ENCODE measurements at places on chromosomes 13 and 19.

GRCh38 chr19:33831825-33832224 lies 35.2 kb downstream of the KCTD15 start:
- no peak for DNase-seq

DNA sequence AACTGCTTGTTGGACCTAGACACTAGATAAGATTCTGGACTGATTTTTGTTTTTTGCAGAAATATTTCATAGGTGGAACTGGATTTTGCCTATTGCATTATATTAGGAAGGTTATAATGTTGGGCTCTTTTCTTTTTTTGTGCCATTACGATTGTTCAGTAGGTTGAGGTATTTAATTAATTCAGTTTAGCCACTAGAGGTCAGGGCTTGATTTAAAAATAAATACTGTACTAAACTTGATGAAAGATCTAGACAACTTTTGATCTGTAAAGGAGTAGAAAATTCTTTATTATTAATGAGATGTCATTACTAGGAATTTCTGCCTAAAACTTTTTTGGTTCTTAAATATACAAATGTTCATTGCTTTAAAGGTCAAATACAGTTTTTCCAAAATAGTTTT lies 15.2 kb upstream of the SUPT20H start:
- peak; percentile 43 for DNase-seq

DNA sequence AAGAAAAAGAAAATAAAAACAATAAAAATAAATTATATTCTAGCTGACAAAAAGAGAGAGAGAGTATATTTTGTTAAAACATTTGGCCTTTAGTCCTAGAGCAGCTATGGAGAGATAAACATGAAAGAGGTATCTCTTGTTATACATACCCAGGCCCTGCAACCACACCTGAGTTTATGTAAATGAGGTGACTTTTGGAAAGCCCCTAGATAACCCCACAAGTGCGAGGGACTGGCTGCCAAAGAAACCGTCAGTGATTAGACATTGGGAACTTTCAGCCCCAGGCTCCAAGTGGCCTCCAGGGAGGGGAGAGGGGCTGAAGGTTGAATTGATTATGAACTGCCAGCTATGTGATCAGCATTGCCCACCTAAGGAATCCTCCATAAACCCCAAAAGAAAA lies 2.1 kb upstream of the NLRP7 start:
- DNase-seq: no peak

- no peak for DNase-seq
These were observed 22.3 kb downstream of the CEBPG start for GRCh38 chr19:33395561-33396550.

DNA sequence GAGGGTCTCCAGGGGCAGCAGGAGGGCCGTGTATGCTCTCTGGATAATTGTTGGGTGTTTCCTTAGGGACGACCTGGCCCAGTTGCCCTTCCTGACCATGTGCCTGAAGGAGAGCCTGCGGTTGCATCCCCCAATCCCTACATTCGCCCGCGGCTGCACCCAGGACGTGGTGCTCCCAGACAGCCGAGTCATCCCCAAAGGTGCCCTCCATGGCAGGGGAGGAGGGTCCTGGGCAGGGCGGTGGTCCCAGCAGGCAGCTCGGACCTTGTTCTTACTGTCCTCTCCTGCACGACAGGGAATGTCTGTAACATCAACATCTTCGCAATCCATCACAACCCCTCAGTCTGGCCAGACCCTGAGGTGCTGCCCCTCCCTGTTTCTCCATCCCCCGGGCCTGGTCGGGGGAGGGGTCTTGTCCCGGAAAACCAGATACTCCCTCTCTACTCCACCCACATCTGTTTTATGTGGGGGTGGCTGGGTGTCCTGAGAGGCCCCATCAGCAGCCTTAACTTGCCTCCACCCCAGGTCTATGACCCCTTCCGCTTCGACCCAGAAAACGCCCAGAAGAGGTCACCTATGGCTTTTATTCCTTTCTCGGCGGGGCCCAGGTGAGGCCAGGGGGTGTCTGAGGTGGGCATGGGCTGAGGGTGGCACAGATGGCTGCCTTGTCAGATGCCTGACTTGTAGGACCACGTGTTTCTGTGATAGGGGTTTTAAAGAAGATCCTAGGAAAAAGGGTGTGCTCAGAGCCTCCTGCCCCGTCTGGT lies 12.3 kb upstream of the CYP4F3 start:
- no peak for DNase-seq

DNA sequence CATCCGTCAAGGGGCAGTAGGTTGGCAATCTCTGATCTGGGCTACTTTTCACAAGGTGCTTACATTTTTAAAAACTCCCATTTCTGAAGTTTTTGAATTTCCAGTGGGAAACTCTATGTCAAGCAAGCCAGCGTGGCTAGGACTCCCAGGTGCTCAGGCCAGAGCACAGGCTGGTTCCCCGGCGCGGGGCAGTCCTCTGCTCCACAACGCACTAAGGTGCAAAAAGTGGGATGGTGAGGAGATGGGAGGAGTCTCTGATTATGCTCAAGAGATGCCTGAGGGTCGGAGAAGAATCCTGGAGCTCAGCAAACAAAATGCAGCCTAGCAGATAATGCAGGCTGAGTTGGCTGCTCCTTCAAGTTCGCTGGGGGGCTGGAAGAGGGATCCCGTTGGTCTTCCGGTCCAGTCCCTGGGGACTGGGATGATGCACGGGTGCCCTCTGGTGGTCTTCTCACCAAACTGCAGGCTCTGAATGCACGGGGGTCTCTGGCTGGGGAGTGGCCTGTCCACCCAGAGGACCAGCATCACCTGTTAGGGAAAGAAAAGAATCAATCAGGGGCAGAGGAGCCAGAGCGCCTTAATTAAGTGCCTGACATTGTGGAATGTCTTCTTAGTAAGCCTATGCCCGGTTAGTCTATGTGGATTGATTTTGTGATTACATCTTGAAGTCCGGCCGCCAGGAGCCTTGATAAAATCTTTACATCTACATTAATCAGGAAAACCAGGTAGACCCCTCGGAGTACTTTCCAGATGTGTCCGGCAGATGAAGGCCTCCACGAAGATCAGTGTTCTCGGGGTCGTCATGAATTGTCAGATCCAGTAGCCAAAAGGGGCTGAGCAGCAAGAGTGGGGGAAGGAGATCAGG lies 244.4 kb upstream of the MAB21L1 start:
- DNase-seq: no peak

GRCh38 chr19:16033136-16033530 lies 43.2 kb upstream of the TPM4 start:
- no peak for DNase-seq

GRCh38 chr13:31022928-31023530 lies 90.6 kb downstream of the TEX26 start:
- DNase-seq: no peak

- DNase-seq: no peak
These were observed 15.4 kb upstream of the SIGLEC6 start for GRCh38 chr19:51546650-51547396.

DNA sequence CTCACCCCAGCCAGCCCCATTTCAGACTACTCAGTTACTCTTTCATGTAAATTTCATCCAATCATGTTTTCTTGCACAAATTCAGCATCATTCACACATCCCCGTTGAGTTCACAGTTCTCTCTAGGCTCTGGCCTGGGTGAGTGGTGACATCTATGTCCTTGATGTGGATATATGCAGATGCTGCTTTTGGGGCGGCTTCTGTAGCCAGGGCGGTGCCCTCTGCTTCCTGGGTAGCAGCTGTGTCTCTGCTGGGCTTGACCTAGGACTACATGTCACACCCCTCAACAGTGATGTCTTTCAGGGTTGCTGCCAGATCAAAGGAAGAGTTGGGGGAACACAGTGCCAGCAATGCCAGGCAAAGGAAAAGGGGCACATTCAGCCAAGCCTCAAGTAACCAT lies 68.5 kb upstream of the KCTD15 start:
- no peak for DNase-seq

GRCh38 chr13:40876020-40876738 lies 86.8 kb downstream of the SLC25A15 start:
- no peak for DNase-seq

DNA sequence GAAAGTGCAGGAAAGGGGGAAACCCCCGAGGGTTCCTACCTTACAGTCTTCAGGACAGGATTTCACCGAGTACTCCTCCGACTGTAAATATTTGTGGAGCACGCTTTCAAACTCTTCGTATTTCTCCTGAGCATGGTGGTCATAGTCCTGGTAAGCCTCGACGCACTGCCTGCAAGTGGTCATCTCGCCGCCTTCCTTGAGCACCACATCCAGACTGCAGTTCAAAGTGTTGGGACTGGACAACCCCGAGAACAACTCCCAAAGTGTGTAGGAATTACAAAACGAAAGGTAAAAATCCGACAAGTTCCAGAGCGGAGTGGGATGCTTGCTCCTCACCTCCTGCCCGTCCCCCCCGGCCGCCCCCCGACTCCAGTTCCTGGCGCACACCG lies 349.7 kb downstream of the LIG4 start:
- DNase-seq: no peak

GRCh38 chr19:45123440-45123850 lies 30.5 kb downstream of the PPP1R37 start:
- DNase-seq: no peak

GRCh38 chr19:49349567-49349966 lies 12.6 kb downstream of the TEAD2 start:
- DNase-seq: no peak

- no peak for DNase-seq
These were observed 198.8 kb downstream of the EFNB2 start for GRCh38 chr13:106336668-106337067.

DNA sequence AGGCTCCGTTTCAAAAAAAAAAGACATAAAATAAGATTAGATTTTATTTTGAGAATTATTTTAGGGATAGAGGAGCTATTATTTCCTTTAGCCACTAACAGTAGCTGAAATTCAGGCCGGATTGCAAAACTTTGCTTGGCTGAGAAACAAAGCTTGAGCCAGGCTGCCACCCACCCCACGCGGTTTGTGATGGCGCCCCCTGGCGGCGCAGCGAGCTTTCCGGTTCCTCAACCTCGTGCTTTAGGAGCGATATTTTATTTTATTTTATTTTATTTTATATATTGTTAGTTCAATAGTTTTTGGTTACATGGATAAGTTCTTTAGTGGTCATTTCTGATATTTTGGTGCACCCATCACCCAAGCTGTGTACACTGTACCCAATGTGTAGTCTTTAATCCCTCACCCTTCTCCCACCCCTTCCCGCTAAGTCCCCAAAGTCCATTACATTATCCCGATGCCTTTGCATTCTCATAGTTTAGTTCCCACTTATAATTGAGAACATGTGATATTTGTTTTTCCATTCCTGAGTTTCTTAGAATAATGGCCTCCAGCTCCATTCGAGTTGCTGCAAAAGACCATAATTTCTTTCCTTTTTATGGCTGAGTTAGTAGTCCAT lies 19.8 kb upstream of the CEACAM4 start:
- no peak for DNase-seq

- DNase-seq: no peak
These were observed 289.8 kb upstream of the SOX21 start for GRCh38 chr13:95002126-95002525.

GRCh38 chr13:110665491-110666254 lies 40.2 kb downstream of the CARS2 start:
- no peak for DNase-seq

GRCh38 chr19:42246143-42246921 lies 3.9 kb upstream of the GSK3A start:
- no peak for DNase-seq

- DNase-seq: no peak
These were observed 38.2 kb upstream of the GJB6 start for GRCh38 chr13:20270163-20270865.

- DNase-seq: no peak
These were observed 8.4 kb downstream of the IGFL3 start for GRCh38 chr19:46116121-46116520.

GRCh38 chr19:15372470-15372869 lies 7.1 kb downstream of the AKAP8 start:
- DNase-seq: no peak

DNA sequence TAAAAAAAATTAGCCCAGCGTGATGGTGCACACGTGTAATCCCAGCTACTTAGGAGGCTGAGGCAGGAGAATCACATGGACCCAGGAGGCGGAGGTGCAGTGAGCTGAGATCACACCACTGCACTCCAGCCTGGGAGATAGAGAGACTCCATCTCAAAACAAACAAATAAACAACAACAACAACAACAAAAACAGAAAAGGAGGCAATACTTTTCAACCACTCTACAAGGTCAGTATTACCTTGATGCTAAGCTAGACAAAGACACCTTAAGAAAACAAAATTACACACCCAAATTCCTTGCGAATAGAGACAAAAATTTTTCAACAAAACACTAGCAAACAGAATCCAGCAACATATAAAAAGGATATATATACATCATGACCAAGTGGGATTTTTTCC lies 39.7 kb downstream of the PEPD start:
- DNase-seq: no peak

DNA sequence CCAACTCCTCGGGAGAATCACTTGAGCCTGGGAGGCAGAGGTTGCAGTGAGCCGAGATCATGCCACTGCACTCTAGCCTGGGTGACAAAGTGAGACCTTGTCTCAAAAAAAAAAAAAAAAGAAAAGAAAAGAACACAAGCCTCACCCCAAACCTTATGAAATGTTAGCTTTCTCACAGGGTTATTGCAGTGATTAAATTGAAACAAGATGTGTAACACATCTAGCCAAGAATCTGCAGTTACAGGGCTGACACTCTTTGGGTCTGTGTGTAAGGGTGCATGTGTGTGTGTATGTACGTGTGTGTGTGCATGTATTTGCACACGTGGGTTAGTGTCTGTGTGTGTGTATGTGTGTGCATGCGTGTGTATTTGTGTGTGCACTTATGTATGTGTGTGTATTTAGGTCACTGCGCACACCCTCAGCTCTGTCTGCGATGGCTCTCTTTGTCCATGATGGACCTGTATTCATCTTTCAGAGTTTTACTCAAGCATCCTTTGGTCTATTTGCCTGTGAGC lies 336.3 kb downstream of the UQCRFS1 start:
- DNase-seq: peak; percentile 14

GRCh38 chr19:41554907-41555306 lies 21.1 kb upstream of the CEACAM21 start:
- no peak for DNase-seq

DNA sequence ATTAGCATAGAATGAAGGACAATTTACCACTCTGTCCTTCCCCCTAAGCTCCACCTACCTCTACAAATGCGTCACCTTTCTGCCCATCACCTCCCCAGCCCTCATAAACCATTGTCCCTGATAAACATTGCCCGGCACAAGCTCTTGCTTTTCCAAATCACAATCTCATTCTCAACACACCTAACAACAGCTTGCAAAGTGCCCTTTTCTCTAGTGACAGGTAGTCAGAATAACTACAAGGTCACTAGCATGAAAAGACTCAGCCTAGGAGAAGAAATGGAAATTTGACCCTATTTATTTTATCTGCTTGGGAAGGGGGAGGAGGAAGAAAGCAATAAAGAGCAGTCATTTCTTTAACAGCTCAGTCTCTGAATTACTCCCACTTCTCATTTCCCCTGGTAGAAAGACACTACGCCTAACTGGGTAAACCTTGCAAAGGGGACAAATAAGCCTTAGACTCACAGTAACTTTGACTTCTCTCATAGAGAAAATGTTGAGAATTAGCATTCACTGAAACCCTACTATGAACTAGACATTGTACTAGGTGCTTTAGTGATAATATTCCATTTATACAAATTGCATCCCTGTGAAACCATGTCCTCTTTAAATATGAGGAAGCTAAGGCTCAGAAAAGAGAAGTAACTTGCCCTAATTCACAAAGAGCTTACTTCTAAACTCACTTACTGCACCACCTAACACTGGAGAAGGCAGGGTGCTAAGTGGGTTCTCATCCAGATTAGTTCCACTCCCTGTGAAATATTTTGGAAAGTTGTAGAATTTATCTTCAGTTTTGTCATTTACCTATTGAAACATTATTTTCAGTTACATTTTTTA lies 116.2 kb upstream of the FNDC3A start:
- no peak for DNase-seq

Measured in forelimb muscle (tissue), 1 donor.